Stimulated activated CD8-positive, alpha-beta memory T cell treated with anti-CD3 and anti-CD28 coated beads, Interleukin-15, amount 100 ng/mL, for 24 hours (primary cell): ENCODE measurements at places on chromosomes 2 and 18.
A peak's percentile ranks its signal among the peaks of the same experiment; 100 is the strongest.

DNA sequence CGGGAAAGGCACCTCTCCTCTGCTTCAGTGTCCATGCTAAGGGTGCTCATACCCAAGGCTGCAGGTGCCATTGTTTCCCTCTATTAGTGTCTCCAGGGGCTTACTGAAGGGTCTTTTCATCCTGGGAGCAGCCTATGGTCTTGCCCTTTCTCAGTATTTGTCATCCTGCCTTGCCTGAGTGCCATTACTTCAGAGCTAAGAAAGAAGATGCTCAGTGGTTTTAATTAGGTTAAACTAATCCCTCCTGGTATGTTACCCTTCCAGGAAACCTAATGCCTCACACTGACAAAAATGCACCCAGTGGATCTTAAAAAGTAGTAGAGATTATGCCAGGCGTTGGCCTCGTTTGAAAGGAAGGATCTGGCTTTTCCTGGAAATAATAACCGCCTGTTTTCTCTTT, 151.4 kb downstream of the LRRTM1 start:
- DNase-seq, result no peak

DNA sequence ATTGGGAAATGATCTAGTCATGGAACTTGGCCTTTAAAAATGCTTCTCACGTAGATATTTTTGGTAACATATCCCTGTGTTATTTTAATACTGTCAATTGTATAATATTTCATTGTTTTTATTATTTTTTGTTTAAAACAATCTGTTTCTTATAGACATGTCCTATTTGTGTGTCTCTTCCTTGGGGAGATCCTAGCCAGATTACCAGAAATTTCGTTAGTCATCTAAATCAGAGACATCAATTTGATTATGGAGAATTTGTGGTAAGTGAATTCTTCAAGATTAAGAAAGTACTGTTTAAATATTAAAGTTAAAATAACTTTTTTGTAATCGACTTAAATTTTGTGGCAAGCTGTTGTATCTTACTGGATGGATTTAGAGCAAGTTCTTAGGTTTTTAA, 34.9 kb downstream of the RNF138 start:
- DNase-seq, result no peak

- no peak for DNase-seq
These were observed 65.7 kb upstream of the DAPL1 start for GRCh38 chr2:158729451-158729850.

DNA sequence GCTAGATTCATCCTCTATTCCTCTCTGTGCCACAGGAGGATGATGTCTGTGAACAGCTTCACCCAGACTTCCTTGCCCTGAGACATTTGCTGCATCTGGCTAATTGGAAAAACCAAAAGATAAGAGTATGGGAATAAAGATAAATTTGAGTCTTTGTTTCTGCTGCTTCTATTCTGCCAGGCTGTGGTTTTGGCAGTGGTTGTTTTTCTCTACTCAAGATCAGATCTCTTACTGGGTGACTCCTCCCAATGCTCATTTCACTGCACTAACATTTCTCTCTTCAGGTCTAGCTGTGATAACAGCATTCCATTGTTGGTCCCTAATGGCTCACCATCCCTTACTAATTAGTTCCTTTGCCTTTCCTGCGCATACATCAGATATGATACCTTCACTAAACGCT, 89.5 kb downstream of the CALCRL start:
- DNase-seq, result no peak

DNA sequence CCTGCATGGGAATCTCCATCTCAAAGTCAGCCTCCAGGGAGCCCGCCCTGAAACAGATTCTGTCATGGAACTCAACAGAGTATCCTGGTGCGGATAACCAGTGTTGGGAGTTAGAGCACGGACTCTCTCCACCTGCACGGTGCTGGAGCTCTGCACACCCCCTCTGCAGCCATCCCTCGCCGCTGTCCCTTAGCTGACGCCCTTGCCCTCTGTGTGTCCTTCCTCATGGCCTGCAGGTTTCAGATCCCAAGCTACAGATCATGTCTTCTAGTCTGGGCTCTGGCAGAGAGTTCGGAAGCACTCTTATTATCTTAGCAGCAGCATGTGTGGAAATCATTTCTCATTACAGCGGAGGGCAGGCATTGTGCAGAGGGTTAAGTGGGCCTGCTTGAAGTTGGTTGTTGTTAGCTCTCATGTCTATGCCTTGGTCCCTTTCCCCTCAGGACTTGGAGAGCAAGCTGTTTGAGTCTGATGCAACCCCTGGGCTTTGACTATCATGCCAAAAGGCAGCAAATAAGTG, 26.0 kb downstream of the TMEM127 start:
- no peak for DNase-seq

DNA sequence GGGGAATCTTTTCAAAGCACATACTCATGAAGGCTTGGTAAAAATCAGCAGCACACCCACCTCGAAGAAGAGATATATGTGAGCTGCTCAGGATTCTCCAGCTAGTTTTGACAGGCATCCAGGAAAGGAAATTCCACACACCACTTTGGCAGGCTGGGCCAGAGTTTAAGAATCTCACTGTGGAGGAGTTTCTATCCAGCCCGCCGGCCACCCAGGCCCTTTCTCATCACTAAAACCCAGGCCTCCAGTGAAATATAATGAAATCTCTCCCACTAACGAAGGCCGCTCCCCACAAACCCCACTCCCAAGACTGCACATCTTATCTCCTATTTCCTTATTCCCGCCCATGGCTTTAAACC, 202.0 kb downstream of the GLI2 start:
- no peak for DNase-seq

- DNase-seq, result no peak
These were observed 1364.9 kb upstream of the NRXN1 start for GRCh38 chr2:52396836-52397235.

DNA sequence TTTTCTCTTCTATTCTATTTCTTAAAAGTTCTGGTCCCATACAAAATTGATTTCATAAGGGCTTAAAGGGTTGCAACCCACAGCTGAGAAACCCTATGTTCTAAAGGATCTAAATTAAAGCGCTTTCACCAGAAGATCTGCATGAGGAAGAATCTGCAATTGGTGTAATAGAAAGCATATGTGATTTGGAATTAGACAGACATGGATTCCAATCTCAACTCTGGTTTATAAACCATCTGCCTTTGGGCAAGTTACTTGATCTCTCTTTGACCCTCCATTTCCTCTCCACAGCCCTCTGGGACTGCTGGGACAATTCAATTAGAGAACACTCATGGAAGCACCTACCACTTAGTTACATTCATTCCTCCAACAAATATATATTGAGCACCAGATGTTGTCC, 178.7 kb downstream of the ANTXR1 start:
- no peak for DNase-seq

- no peak for DNase-seq
These were observed 66.8 kb upstream of the FOSL2 start for GRCh38 chr2:28325567-28326468.

GRCh38 chr2:151302879-151303278, 13.4 kb upstream of the NMI start:
- no peak for DNase-seq

- peak; percentile 50 for DNase-seq
These were observed 532 bp upstream of the YES1 start for GRCh38 chr18:812376-813171.

DNA sequence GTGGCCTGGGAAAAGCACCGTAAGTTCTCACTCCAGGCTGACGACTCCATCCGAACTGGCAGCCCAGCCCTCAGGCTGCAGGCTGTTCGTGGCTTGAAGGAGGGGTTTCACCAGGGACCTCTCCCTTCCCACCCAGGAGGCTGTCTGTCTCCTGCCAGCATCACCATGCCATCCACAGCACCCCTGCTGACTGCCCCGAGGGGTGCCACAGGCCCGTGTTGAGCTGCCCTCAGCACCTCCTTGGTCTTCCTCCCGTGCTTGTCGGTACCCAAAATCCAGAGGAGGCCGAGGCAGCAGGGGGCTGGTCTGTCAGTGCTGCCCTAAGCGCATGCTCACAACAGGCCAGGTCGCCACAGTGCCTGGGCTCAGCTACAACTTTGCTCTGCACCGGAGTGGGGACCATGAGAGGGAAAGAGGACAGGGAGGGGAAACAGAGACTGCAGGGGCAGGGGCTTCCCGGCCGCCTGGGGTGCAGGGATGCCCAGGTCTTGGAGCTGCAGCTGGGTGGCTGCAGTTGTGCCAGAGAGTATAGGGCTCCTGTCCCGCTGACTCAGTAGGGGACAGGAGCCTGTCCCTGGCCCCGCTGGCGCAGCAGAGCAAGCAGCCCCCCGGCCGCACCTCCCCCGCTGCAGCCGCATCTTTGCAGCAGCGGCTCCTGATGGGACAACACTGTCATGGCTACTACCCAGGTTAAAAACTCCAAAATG, 963.7 kb upstream of the CRIM1 start:
- DNase-seq, result no peak

GRCh38 chr2:129798301-129798581, 181.2 kb upstream of the RAB6C start:
- no peak for DNase-seq

GRCh38 chr18:37465958-37466357, 99.6 kb downstream of the CELF4 start:
- DNase-seq, result no peak

GRCh38 chr2:160279813-160280465, 79.9 kb upstream of the ITGB6 start:
- no peak for DNase-seq

DNA sequence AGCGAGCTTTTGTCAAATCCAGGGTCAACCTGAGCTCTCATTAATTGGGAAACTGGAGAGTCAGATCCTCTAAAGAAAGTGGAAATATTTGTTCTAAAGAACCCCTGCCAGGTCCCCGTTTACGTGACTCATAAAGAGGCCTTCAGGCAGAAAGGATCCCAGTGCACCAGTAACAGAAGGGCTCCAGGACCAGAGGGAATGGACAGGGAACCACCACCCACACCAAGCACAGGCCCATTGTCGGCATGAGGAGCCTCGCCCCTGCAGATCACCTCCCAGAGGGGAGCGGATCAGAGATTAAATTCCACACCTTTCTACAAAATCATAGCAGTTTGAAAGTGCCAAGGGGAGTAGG, 16.4 kb upstream of the C1QL2 start:
- no peak for DNase-seq

GRCh38 chr2:126272401-126272800, 383.6 kb upstream of the GYPC start:
- DNase-seq, result no peak

DNA sequence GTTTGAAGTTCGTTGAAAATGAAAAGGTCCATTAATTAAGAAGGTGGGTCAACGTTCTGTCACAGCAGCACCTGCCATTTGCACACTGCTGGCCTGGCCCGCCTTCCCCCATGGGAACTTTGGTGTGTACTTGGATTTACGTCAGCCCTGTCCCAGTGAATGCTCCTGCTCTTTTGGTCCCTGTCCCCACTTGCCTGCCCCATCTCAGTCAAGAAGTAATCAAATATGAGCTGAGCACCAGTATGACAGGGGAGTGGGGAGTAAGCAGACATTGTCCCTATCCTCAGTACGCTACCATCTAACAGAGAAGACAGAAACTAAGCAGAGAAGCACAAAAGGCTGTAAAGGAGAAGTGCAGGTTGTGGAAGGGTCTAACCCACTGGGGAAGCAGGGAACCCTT, 65.1 kb downstream of the SLC4A3 start:
- DNase-seq, result no peak

- DNase-seq, result no peak
These were observed 26.6 kb downstream of the TMEM18 start for GRCh38 chr2:650343-651310.

DNA sequence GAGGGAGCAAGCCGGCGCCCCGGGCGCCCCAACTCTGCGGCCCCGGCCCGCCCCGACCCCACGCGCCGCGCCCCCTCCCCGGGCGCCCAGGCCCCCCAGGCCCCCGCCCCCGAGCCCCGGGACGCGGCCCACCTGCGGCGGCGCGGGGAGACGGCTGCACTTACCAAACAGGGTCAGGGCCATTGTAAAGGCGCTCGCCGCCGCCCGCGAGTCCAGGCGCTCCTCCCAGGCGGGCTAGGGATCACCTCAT, 526 bp downstream of the CHN1 start:
- no peak for DNase-seq

GRCh38 chr18:13288509-13289133, 70.1 kb downstream of the LDLRAD4 start:
- no peak for DNase-seq

DNA sequence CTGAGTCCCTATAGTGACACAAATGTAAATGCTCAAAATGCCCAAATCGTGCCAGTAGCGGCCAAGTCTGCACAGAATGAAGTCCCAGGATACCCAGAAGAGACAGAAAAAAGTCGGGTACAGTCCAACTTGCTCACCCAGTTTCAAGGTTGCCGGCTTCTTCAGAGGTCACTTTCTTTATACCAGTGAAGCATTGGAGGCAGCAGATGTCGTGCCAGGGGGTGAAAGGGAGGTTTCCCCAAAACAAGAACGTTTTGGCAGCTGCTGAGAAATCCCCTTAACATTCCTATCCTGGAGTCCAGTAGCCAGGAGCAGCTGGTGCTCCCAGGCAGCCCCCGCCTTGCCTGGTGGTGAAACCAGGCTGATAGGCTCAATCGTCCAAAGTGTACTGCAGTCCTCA, 58.1 kb upstream of the MCFD2 start:
- no peak for DNase-seq

DNA sequence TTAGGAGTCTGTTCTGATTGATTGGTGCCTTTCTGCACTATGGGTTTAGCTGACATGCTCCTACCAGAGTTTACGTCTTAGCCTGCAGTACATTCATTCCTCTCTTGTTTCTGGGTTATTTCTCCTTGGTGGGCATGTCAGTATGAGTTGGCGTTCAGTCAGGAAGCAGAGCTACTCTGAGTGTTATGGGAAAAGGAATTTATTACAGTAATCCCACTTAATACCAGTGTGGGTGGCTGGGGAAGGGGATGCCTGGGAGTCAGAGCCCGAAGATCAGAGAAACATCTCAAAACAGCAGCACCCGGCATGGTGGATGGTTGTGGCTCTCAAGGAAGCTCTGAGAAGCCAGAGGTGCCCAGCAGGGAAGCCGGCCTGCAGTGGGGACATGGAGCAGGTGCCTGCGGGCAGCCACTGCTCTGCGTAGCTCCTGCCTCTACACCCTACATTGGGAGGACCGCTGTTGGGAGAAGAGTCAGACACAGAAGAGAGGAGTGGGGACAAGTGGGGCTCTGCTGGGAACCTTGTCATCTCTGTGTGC, 48.9 kb downstream of the RAB31 start:
- no peak for DNase-seq

GRCh38 chr2:240822280-240822847, 2.3 kb upstream of the KIF1A start:
- no peak for DNase-seq

DNA sequence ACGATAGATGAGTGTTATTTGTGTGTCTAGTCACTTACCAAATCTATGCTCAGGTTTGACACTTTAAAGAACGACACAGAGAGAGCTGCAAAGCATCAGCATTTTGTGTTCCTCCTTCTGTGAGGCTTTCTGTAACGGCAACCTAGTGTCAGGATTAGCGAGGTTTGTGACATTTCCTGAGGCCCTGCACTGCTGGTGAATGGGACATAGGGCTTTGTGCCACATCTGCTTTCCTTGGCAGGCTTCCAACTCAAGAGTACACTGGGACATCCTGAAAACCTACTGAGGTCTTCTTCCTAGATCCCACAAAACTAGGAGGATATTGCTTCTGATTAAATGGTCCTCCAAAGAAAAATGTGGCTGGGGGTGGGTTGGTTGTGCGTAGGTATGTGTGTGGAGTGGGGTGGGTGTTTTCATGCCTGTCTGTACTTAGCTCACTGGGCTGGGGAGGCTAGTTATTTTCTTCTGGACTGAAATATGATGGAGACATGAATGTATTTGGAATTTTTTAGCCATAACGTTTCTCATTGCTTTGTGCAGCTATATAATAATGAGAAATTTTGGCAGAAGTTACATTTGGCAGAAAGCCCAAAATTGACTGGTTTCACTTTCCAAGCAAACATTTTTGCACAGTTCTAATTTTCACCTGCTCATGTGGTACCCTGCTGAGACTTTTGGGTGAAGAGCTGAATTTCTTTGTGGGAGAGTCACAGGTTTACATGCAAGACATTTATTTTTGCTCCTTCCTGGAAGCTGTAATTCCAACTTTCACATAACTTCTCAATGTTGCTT, 308.4 kb downstream of the XIRP2 start:
- no peak for DNase-seq
